ENCODE measurements at places on chromosomes 16 and 17.

DNA sequence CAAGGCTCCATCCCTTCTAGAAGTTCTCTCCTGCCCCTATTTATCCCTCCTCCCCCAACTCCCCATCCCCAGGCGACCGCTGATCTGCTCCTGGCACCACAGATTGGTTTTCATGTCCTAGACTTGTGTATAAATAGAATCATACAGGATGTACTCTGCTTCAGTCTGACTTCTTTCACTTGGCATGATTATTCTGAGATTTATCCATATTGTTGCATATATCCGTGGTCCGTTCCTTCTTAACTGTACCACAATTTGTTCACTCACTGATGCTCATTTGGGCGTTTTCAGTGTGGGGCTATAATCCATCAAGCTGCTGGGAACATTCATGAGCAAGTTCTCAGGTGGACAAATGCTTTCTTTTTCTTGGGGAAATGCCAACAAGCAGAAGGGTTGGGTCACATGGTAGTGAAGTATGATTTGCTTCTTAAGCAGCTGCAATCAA lies 23.9 kb downstream of the PITPNM3 start:
- DNase-seq, result no peak

- DNase-seq, result no peak
Measured at GRCh38 chr16:75750528-75750927, 24.2 kb upstream of the CPHXL start.

- DNase-seq, result no peak
Measured at GRCh38 chr17:19440421-19440820, 29.4 kb downstream of the RNF112 start.

- DNase-seq, result no peak
Measured at GRCh38 chr16:78515421-78515820, 416.0 kb downstream of the WWOX start.

DNA sequence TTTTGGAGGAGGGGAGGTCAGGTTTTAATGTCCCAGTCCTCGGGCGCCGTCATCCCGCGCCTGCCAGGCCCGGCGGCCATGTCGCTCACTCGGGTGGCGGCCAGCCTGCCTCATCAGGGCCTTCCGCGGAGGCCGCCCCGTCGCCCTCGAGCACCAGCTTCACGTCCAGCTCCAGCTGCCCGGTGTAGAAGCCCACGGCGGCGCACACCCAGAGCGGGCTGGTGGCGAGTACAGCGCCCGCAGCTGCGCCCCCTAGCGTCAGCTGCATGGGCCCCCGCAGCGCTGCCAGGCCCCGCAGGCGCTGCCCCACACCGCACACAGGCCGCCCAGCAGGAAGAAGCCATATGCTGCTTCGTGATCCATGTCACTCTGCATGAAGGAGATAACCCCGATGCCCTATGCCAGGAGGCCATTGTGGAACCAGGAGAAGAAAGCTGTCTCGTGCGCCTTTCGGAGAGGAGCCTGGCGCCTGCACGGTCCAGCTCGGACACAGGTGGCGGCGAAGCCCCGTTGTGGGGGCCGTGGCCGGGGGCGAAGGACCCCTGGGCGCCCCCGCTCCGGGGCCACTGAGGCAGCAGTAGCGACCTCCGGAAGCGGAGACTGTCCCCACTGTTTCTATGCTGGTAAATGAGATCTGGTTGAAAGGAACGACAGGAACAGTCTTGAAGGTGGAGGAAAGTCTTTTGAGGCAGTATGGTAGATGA lies 9.6 kb downstream of the AP2B1 start:
- DNase-seq, result no peak

GRCh38 chr16:27321013-27321915 lies 7.5 kb downstream of the IL4R start:
- DNase-seq, result no peak

GRCh38 chr17:47741793-47742145 lies 8.7 kb downstream of the TBX21 start:
- DNase-seq, result no peak

DNA sequence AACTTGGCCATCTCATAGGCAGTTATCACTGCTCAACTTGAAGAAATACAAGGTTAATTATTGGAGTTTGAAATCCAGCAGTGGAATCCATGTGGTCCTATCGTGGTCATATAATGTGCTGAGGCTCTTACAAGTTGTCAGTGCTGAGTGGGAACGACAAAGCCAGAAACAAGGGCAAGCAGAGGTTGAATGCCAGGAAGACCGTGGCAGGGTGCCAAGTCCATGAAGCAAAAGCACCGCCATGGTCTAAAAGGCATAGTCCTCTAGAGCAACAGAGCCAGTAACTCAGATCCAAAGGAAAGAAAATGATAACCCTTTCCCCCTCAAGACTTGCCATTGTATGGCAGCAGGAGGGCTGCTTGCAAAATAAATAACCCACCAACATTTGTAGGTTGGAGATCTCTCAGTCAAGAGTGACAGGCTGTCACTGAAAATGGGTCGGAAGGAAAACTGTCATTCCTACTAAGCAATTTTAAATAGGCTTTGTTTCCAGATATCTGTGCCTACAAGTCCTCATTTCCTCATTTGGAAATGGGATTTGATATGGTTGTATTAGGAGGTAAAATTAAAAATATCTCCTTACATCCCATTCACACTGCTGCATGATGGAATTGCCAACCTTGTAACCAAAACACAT lies 36.4 kb upstream of the HSBP1 start:
- no peak for DNase-seq

DNA sequence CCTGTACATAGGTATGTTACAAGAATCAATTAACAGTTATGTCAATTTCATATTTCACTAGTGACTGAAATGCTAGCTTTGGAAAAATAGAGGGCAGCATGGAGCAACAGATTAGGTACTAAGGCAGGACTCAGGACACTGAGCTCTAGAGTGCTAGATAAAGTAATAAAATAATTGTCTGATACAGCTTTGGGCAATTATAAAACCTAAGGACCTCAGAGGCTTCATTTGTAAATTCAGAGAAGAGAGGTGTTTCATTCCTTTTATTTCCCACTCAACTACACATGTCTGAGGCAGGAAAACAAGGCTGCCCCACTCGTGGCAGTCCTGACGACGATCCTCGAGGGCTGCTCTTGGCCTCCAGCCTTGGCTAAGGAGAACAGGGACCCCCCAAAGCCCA lies 81.5 kb downstream of the CA4 start:
- no peak for DNase-seq

GRCh38 chr17:76812263-76812662 lies 55.9 kb upstream of the MGAT5B start:
- no peak for DNase-seq

- DNase-seq, result no peak
Measured at GRCh38 chr16:71242036-71242435, 11.5 kb upstream of the HYDIN start.

- DNase-seq, result no peak
Measured at GRCh38 chr16:63066552-63066951, 1030.3 kb upstream of the CDH8 start.

- no peak for DNase-seq
Measured at GRCh38 chr16:80680046-80680445, 124.4 kb downstream of the CDYL2 start.

DNA sequence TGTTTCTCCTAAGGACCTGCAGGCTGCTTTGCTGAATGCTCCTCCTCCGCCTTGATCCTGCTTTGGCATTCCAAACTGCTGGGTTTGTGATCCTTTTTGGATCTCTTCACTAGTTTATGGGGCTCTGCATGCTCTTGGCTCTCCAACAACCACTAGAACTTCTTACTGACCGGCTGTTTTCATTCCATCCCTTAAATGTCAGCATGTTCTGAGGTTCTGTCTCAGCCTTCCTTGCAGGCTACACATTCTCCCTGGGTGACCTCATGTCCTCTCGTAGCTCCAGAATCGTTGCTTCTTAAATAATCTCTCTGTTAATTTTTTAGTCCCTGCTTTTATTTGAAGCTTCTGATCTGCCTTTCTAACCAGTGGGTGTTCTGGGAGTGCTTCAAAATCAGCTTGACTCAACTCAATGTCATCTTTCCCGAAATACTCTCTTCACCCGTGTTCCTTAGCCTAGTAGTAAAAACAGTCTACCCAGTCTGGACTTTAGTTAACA lies 119.0 kb upstream of the HS3ST2 start:
- no peak for DNase-seq

DNA sequence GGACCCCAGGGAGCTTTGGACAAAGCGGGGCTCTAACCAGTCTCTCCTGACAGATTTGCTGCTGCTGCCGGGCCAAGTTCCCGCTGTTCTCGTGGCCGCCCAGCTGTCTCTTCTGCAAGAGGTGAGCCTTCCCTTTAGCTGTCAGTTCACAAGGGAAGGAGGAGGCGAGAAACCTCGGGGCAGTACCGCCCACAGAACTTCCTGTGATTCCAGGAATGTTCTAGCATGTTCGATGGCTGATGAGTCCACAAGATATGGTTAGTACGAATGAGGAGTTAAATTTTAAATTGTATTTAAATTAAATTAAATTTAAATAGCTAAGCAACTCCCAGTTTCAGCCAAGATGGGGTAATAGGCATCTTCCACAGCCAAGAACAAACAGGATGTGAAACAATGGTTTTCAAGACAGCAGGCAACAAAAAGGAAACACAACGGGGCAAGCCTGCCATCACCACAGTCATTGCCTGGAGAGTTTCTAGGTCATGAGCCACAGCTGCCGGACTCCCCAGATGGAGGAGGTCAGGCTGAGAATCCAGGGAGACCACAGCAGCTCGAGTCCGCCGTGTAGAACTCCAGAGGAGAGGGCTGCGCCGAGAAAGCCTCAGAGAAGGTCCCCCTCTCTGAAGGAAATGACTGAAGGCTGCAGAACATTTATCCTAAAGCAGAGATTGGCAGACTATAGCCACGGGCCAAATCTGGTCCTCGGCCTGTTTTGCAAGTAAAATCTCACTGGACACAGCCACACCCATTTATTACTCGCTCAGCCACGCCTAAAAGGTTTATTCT lies 9.5 kb upstream of the TCF25 start:
- no peak for DNase-seq

GRCh38 chr16:26281381-26282110 lies 589.8 kb downstream of the HS3ST4 start:
- DNase-seq, result no peak

GRCh38 chr16:47069841-47070584 lies 73.7 kb downstream of the NETO2 start:
- DNase-seq, result no peak
